ENCODE measurements at places on chromosomes 1 and 21.

GRCh38 chr1:62589321-62589720, 8.0 kb upstream of the ANGPTL3 start:
- no peak for DNase-seq

- DNase-seq: no peak
Observed at GRCh38 chr1:41766546-41766945, 152.2 kb downstream of the HIVEP3 start.

DNA sequence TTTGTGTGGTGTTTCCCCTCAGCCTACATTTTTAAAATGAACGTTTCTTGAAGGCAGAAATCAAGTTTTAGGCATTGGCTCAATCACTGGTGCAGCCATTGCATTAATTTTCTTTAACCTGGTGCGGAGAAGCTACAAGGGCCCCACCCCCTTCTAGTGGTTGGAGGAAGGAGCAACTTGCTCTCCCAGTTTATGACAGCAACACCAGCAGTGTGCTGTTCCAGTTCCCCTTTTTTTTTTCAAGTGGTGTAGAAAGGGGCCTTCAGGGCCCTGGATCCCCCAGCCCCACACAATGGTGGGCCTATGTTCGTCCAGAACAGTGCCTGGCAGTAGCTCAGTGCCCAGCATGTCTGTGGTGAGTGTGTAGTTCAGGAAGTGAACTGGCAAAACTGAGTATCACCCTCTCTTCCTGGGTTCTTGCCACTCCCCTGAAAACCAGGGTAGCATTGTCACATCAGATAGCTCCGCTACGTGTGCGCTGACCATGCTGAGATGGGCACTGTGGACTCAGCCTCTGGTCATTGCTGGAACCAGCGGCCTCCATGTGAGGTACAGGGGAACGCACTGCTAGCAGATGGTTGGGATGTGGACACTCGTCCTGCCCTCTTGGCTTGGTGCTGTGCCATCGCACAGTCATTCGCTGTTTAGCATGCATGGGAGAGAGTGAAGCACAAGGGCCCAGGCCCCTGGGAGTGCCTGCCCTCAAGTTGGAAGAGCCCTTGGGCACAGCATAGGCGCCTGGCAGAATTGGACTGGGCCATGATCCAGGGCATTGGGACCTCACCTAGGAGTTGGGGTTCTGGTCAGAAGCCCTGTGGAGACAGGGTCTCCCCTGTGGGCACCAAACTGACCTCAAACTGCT, 7.2 kb downstream of the ARF1 start:
- DNase-seq: no peak

GRCh38 chr1:9440763-9441194, 98.5 kb upstream of the SLC25A33 start:
- no peak for DNase-seq

DNA sequence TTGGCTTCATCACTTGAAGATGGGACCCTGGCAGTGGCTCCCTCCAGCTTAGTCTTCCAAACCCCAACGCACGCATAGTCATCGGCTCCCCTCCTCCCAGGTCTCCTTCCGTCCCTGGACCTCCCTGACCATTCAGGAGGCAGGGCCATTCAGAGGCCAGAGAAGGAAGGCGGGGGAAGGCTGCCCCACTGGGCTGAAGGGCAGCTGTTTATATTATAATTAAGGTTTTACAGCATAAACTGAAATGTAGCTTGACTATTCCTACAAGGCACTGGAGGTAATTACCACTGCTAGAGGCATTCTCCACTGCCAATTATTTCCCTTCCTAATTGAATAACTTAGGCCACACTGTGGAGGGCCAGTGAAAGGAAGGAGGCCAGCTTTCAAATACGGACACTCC, 170.6 kb upstream of the PROX1 start:
- no peak for DNase-seq

DNA sequence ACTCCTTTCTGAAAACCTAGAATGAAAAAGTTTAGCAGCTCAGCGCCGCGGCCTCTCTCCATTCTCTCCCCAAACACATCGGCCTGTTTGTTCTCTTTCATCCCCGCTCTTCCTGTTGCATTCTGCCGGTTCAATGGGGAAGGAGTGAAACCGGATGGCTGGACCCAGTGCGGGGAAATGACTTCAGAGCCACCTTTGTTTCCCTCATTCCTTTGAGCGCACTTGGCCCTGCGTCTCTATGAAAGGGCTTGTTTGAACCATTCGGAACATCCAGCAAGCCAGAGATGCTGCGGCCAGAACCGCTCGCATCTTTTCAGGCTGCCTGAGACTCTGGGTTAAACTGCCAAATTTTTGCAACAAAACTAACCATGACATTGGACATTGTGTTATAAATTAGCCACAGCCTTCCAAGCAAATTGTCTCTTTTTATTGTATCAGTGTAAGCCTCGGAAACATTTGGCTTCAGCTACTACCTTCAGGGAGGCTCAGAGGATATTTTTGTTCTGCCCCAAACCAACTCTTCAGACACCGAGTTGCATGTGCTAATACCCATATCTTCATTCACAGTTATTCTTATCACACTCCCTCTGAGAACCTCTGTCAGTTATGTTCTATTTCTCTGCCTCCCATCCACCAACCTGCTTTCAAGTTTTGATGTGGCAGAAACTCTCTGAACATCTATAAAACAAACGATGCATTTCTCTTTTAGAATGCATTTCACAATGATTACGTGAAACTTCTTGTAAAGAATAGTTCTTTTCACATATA, 5.1 kb upstream of the OLIG1 start:
- no peak for DNase-seq

DNA sequence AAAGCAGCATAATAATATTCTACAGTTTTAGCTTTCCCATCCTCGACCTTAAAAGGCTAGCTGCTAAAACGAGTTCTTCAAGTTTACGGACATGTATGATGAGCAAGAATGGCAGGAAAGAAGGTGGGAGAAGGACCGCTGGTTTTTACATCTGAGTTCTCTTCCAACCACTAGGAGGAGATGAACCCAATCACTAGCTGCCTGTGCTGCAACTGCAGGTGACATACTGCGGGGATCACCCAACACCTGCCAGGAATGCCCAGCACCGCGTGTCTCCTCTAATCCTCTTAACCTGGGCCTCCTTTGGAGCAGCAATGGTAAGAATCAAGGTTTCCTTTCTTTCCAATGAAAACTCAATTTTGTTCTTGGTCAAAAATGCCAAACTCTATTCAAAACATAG, 23.5 kb downstream of the TOR3A start:
- no peak for DNase-seq

- no peak for DNase-seq
Observed at GRCh38 chr1:55836086-55836485, 620.9 kb upstream of the USP24 start.

- no peak for DNase-seq
Observed at GRCh38 chr1:115337633-115338456, at the start of gene NGF. TSS of gene NGF (minus strand) at chr1:115338249. CDS start at chr1:115286795, 51,454 bp downstream.

GRCh38 chr1:205636732-205637131, 4.9 kb upstream of the ELK4 start:
- no peak for DNase-seq

Data from activated gamma-delta T cell (primary cell).